ENCODE measurements at places on chromosomes 1 and 21.

GRCh38 chr1:110464340-110464739 lies 13.4 kb downstream of the PROK1 start:
- no peak for DNase-seq

GRCh38 chr1:79741720-79742421 lies 735.3 kb upstream of the ADGRL4 start:
- DNase-seq: no peak

GRCh38 chr1:38827318-38827717 lies 32.3 kb downstream of the RRAGC start:
- no peak for DNase-seq

GRCh38 chr1:43799656-43800635 lies 92.6 kb downstream of the ST3GAL3 start:
- no peak for DNase-seq

GRCh38 chr1:183806125-183806524 lies 1.2 kb downstream of the RGL1 start:
- DNase-seq: no peak

All from NCI-H2081 treated with DMSO at 0.1 percent for 48 hours (cell line).